CD4-positive, alpha-beta T cell (primary cell): ENCODE measurements at places on chromosomes 3 and 15. TPM values are rescaled to one million over a fixed set of nuclear protein-coding genes. Genes with fewer than 3 reads are reported as not detected.

DNA sequence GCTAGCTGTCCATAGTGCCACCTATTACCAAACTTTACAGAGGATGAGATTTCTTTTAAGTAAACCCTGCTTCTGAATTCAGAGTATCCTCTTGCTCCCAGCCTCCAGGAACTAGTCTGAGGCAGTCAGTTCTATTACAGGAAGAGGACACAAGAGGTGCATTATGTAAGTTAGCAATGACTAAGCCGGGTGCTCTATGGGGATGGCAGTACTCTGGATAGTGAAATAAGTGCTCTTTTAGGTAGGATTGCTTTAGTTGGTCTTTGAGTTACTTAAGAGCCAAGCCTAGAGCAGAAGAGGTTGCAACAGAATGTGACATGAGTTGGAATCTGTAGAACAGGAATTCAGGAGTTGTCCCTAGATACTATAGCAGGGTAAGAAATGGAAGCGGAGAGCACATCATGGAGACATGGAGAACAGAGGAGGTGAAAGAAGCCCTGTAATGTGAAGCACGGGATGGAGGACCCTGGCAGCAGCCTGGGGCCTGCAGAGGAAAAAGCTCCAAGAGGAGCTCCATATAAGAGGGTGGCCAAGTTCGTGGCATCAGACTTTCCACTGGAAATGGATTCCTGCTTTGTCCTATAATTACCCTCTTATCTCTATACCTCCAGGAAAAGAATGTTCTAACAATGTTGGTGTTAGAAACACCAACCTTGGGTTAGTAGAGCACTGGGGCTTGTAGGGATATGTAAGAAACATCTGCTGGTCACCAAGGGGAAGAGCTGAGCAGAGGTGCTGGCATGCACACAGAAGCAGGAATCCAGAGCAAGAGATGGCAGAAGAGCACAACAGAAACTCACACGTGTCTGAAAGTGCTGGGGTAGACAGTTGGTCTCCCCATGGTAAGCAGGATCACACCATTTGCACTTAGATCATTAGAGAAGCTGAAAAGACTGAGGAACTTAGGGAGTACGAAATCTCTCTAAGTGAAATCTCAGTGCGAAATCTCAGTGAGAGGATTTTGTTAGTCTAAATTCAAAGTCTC lies 851.1 kb downstream of the FHIT start:
- no peak overlapping the region for H3K27ac ChIP-seq
- no peak overlapping the region for H3K4me3 ChIP-seq
- no peaks in the 10 kb centered on the region for H3K36me3 ChIP-seq
- H3K4me1 ChIP-seq: no peaks in the 10 kb centered on the region
- DNase-seq: no peak
- no peaks in the 10 kb centered on the region for H3K27me3 ChIP-seq

GRCh38 chr3:194030372-194030771 lies 105.6 kb upstream of the HES1 start:
- peaks cover 3% of the 10 kb centered on the region for H3K27me3 ChIP-seq
- H3K27ac ChIP-seq: no peak overlapping the region
- no peak overlapping the region for H3K4me3 ChIP-seq
- DNase-seq: no peak
- H3K4me1 ChIP-seq: no peaks in the 10 kb centered on the region

Gene CPNE9
- 0.33 TPM for total RNA-seq

GRCh38 chr3:70539908-70540307 lies 227.5 kb upstream of the MDFIC2 start:
- no peaks in the 10 kb centered on the region for H3K36me3 ChIP-seq
- H3K27ac ChIP-seq: no peak overlapping the region
- peaks cover 17% of the 10 kb centered on the region for H3K27me3 ChIP-seq

Gene ABI3BP
- total RNA-seq: not detected

Gene TFDP2
- 33.1 TPM for total RNA-seq

- no peaks in the 10 kb centered on the region for H3K36me3 ChIP-seq
- DNase-seq: no peak
- no peaks in the 10 kb centered on the region for H3K4me1 ChIP-seq
Measured at GRCh38 chr15:31102039-31102321, 455 bp upstream of the TRPM1 start.

DNA sequence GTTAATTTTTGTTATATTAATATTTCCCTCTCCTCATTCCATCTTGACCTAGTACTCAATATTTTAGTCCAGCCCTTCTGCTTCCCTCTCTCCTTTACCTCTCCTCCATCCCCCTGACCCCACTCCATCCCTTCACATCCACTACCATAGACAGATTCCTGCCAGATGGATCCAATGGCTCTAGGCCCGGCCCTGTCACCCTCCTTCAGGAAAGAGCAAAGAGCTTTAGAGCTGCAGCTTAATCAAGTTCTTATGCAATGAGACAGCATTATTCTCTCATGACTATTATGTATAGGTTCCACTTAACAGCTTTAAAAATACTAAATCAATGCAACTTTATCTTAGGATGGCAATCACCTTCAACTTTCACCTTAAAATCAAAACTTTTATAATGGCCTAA lies 200.7 kb upstream of the TTC14 start:
- no peak for DNase-seq
- no peaks in the 10 kb centered on the region for H3K4me1 ChIP-seq
- no peak overlapping the region for H3K27ac ChIP-seq
- no peaks in the 10 kb centered on the region for H3K36me3 ChIP-seq

Gene PP2D1
- not detected for total RNA-seq

- no peaks in the 10 kb centered on the region for H3K4me1 ChIP-seq
- H3K27me3 ChIP-seq: no peaks in the 10 kb centered on the region
- H3K4me3 ChIP-seq: no peak overlapping the region
- DNase-seq: no peak
- no peak overlapping the region for H3K27ac ChIP-seq
- no peaks in the 10 kb centered on the region for H3K36me3 ChIP-seq
Measured at GRCh38 chr15:98263787-98264186, 303.3 kb downstream of the ARRDC4 start.

- no peak overlapping the region for H3K4me3 ChIP-seq
- H3K4me1 ChIP-seq: no peaks in the 10 kb centered on the region
- H3K27ac ChIP-seq: no peak overlapping the region
- no peaks in the 10 kb centered on the region for H3K36me3 ChIP-seq
- no peak for DNase-seq
Measured at GRCh38 chr3:30193625-30194044, 412.8 kb upstream of the TGFBR2 start.

Gene GADL1
- total RNA-seq: not detected

GRCh38 chr3:120192159-120192558 lies 92.9 kb downstream of the GPR156 start:
- no peak for DNase-seq
- no peaks in the 10 kb centered on the region for H3K27me3 ChIP-seq
- no peak overlapping the region for H3K4me3 ChIP-seq

Gene BNC1
- total RNA-seq: not detected

GRCh38 chr15:73996267-73996666 lies 1.8 kb downstream of the PML start:
- peak overlapping the region; percentile 90 for H3K27ac ChIP-seq
- H3K27me3 ChIP-seq: no peaks in the 10 kb centered on the region
- DNase-seq: no peak
- peaks cover 63% of the 10 kb centered on the region for H3K4me1 ChIP-seq
- H3K36me3 ChIP-seq: peaks cover 27% of the 10 kb centered on the region

DNA sequence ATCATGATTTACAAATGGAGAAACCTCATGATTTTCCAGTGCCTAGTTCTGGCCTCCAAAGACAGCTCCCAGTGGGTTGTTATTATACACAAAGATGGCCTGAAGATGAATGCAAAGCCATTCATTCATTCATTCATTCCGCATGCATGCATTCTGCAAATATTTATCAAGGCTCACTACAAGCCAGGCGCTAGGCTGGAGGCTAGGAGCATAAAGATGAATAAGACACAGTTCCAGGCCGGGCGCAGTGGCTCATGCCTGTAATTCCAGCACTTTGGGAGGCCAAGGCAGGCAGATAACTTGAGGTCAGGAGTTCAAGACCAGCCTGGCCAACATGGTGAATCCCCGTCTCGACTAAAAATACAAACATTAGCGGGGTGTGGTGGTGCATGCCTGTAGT lies 2.4 kb upstream of the PSMD2 start:
- no peak for DNase-seq
- no peaks in the 10 kb centered on the region for H3K27me3 ChIP-seq
- H3K4me1 ChIP-seq: peaks cover 24% of the 10 kb centered on the region
- H3K36me3 ChIP-seq: peaks cover 16% of the 10 kb centered on the region
- H3K4me3 ChIP-seq: no peak overlapping the region
- H3K27ac ChIP-seq: no peak overlapping the region

DNA sequence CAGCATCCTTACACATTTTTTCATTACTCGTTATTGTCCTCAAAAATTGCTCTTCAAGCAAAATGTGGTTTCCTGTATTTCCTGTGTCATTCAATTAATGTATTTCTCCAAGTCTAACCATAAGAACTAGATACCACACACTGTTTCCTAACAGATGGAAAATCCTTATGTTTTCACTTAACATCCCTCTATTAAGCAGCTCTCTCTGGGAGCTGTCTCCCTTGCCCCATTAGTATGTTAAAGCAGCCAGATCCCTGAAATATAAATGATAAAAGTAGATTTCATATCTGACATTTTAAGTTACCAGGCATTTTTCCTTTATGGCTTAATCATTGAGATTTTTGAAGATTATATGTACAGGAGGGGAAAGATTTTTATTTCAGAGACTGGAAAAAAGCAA lies 15.9 kb downstream of the PFN2 start:
- H3K27ac ChIP-seq: no peak overlapping the region
- no peak for DNase-seq
- no peak overlapping the region for H3K4me3 ChIP-seq
- H3K27me3 ChIP-seq: no peaks in the 10 kb centered on the region

DNA sequence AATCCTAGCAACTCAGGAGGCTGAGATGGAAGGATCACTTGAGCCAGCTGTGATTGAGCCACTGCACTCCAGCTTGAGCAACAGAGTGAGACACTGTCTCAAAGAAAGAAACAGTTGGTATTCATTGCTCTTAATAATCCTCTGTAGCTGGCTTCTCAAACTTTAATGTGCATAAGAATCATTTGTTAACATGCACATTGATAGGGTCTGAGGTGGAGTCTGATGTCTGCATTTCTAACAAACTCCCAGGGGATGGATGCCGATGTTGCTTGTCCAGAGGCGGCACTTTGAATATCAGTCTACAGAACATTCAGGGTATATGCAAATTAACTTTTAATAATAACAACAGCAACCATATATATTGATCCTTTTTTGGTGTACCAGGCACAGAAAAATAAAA lies 39.9 kb downstream of the NKIRAS1 start:
- no peak overlapping the region for H3K27ac ChIP-seq
- no peak overlapping the region for H3K4me3 ChIP-seq
- H3K27me3 ChIP-seq: no peaks in the 10 kb centered on the region
- H3K4me1 ChIP-seq: no peaks in the 10 kb centered on the region

DNA sequence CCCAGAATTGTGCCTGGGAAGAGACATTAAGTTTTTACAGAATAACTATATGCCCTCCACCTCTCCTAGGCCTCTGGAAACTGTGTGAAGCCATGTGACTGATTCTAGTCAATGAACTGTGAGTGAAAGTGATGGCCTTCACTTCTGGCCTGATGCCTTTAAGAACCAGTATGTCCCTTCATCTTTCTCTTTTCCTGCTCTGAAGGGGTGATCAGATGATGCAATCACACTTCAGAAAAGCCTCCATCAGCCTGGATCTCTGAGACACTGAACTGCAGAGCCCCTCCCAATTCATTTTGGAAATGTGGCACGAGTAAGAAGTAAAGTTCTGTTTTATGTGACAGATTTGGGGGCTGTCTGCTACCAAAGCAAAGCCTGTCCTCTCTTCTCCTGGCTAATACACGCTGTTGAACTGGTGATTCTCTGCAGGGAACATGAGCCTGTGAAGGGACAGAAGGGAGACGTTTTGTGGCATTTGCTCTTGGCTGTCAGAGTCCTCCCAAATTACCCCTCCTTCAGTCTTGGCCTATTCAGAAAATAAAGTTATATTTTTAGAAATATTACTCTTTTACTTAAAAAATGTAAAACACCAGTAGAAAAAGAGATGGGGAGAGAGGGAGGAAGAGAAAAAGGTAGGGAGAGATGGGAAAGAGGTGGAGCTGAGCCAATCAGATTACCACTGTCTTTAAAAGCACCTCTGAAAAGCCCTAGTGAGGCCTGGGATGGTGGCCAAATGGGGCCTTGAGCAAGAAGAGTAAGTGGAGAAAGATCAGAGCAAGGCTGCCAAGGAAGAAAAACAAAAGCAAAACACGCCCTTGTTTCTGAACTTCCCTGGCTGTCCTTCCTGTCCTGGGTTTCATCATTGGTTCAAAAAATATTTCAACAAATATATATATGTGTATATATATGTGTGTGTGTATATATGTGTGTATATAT lies 40.9 kb upstream of the RYK start:
- H3K4me3 ChIP-seq: no peak overlapping the region
- no peaks in the 10 kb centered on the region for H3K36me3 ChIP-seq
- H3K27me3 ChIP-seq: no peaks in the 10 kb centered on the region

DNA sequence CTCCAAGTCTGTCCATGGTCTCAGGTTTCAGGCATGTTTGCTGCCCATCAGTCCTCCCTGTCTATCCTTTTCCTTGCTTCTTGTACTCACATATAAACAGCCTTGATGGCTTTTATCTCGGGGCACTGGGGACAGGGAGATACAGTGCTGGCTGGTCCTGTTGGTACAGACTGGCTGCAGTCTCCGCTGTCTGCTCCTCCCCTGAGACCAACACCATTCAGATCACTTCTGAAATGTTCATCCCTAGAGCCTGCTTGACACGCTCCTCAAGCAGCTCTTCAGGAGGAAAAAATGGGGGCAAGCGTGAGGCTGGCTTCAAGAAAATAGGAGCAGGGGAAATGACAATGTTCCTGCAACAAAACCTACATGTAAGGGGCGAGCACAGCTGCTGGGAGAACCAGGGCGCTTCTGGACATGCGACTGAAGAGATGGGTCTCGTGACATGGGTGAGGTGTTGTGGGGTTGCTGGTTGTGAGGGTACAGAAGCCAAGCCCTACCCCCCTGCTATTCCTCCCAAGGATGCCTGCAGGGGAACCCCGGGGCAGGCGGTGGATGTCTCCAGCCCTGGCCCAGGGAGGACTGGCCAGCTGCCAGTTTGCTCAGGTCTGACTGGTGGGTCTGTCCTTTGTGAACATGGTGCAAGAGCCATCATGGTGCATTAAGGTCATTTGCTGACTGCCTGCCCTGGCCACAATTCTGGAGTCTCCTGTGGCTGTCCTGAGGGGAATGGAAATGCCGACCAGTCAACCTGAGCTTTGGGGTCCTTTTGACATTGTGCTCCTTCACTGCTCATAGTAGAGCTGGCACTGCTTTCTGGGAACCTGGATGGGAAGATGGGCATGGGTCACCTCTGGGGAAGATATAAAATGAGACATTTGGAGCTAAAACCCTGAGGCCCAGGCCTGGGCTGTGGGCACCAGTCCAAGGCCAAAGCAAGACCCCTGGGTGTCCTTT lies 40.1 kb downstream of the KY start:
- DNase-seq: no peak
- H3K27me3 ChIP-seq: peaks cover 3% of the 10 kb centered on the region
- no peaks in the 10 kb centered on the region for H3K4me1 ChIP-seq
- H3K27ac ChIP-seq: no peak overlapping the region
